Stimulated activated CD8-positive, alpha-beta memory T cell treated with anti-CD3 and anti-CD28 coated beads, Interleukin-15, amount 100 ng/mL, for 24 hours (primary cell): ENCODE measurements at places on chromosomes 4 and X.

GRCh38 chr4:107083-107443 lies 17.2 kb upstream of the ZNF718 start:
- DNase-seq, result no peak

GRCh38 chrX:3638280-3638873 lies 75.1 kb downstream of the PRKX start:
- DNase-seq, result no peak

GRCh38 chr4:81651243-81651899 lies 179.7 kb upstream of the RASGEF1B start:
- no peak for DNase-seq

GRCh38 chr4:155541716-155542115 lies 124.9 kb upstream of the GUCY1A1 start:
- no peak for DNase-seq

- no peak for DNase-seq
These were observed 189.6 kb downstream of the TMEM47 start for GRCh38 chrX:34467437-34467836.
